Stimulated activated CD4-positive, alpha-beta T cell treated with anti-CD3 and anti-CD28 coated beads, Interleukin-2, amount 100 ng/mL, for 24 hours (primary cell): ENCODE measurements at places on chromosomes 5 and 9.

GRCh38 chr5:81363093-81363871 is 30.7 kb downstream of the ACOT12 start:
- no peak for DNase-seq

DNA sequence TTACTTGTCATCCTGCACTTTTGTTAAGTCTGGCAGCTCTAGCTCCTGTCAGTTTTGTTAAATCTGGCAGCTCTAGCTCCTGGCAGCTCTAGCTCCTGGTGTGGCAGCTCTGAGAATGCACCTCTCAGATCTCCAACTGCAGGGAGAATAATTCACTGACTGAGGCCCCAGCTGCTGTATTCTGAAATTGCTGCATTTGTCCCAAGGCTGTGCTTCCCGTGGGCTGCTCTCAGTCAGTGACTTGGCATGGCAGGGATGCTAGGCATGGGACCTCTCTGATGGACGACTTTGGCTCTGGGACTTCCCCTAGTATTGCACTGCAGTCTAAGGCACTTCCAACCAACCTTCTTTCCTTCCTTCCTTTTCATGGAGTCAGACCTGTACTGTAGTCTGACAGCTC is 475.7 kb downstream of the CCDC171 start:
- no peak for DNase-seq

GRCh38 chr9:128034821-128035652 is 32.1 kb downstream of the NAIF1 start:
- peak; percentile 57 for DNase-seq

DNA sequence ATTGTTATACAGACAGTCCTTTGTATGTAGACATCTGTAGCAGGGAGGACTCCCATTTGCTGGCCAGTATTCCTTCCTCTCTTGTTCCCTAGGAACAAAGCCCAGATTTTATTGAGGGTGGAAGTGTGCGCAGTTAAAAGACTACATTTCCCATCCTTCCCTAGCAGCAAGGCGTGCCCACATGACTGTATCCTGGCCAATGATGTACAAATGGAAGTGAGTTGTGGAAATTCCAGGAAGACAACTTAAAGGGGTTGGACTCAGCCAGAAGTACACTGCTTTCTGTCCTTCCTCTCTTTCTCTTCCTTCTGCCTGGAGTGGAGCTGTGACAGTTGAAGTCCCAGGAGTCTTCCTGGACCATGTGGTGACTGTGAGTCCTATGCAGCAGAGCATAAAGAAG is 89.0 kb downstream of the HRH2 start:
- DNase-seq = no peak

DNA sequence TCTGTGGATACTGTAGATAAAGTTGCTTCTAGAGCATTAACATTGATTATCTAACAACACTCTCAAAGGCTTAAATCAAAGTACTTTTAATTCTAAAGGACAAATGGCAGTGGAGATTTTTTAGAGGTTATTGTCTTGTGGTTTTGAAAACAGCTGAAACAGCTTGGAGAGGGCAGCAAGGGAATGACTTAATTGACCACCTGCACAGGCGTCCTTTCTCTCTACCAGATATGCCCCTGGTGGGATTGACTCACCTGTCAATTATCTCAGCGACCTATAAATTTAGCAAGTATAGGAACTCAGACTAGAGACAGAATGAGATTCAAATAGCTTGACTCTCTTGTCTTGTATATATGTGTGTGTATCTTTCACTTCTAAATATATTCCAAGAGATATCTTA is 13.5 kb downstream of the ARL14EPL start:
- DNase-seq = no peak

GRCh38 chr9:123399803-123400378 is 43.9 kb downstream of the CRB2 start:
- peak; percentile 33 for DNase-seq

- DNase-seq = no peak
Measured at GRCh38 chr9:83280790-83281189, 217.8 kb upstream of the RASEF start.

GRCh38 chr9:86632537-86632936 is 278.3 kb upstream of the TUT7 start:
- no peak for DNase-seq

DNA sequence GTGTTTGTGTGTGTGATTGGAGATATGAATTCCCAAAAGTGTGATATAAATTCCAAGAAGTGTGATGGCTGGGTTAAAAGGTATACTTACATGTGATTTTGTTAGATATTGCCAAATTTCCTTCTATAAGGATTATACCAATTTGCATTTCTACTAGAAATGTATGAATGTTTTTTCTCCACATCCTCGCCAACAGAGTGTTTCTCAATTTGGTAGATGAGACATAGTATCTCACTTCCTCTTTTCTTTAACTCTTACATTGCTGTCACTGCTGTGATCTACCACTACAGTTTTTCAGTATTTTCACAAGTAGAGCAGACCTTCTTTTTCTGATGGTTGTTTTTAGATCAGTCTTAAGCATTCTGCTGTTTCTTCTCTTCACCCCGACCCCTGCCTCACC is 111.3 kb downstream of the FER start:
- DNase-seq = no peak

DNA sequence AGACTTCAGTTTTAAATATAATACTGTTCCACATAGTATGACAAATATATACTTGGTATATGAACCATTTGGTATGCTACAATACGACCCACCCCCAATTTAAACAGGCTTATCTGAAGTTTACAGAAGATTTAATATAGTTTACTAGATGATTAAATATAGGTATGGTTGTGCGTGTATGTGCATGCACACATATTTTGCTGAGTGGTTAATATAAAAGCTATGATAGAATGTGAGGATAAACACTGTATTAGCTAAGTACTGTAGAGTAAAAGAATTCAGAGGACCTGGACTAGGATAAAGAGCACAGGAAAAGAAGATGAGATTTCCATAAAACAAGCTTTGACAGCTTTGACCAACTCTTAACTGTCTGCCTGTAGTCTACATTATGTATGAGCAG is 356.7 kb downstream of the PDE4D start:
- no peak for DNase-seq

DNA sequence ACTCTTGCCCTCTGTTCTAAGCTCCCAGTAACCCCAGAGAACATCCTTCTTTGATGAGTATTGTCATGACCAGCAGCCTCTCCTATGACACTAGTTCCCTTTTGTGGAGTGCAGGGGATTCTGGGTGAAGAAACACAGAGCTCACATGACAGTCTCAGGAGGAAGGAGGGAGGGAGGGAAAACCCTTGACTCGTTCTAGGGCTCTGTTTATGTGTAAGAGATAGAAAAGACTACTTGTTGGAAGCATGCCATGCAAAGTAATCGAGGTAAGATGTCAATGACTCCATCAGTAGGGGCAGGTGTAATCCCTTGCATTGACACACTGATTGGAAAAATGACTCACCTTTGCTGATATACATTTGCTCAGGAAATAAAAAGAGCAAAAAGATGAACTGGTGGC is 190.2 kb upstream of the ELL2 start:
- DNase-seq = no peak

GRCh38 chr5:102889033-102889432 is 133.9 kb downstream of the PAM start:
- DNase-seq = no peak

GRCh38 chr9:91991721-91992341 is 41.8 kb upstream of the ROR2 start:
- no peak for DNase-seq

DNA sequence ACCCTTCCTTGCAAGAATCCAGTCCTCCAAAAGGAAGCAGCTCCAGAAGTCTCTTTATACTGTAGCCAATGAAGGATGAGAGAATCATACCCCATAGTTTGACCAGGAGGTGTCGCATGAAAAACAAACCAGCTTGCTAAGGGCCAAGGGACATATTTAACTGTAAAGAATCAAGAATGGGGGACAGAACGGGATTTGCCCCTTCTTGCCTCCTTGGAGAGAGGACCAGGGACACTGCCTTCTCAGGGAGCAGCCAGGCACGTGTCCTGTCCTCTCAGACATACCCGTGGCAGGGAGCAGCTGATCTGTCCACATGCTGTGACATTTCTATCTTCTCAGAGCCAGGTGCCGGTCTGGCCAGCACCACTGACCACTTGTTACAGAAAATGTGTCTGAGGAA is 11.7 kb downstream of the PRUNE2 start:
- DNase-seq = no peak

GRCh38 chr5:55702598-55703345 is 9.4 kb downstream of the SLC38A9 start:
- no peak for DNase-seq

- no peak for DNase-seq
Measured at GRCh38 chr9:88971131-88971960, 19.9 kb upstream of the S1PR3 start.

- DNase-seq = no peak
Measured at GRCh38 chr9:136784249-136784996, 6.7 kb upstream of the TMEM141 start.

DNA sequence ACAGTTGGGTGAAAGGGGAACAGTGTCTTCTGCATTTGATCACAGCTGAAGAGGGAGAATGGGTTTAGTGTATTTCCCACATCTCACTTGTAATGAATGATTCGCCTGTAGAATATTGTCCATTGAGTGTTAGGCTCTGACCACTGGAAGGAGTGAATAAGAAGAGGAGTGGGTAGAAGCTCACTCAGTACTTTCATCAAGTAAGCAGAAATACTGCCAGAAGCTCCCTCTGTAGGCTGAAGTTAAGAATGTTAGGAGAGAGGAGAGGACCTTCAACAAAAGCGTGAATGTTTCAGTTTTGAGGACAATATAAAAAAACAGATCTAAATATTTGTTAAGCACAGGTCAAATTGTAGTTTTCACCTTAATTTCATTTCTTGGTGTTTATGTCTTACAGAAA is 27.5 kb downstream of the FSD1L start:
- DNase-seq = no peak

- no peak for DNase-seq
Measured at GRCh38 chr9:19442240-19442639, 33.4 kb downstream of the ACER2 start.

DNA sequence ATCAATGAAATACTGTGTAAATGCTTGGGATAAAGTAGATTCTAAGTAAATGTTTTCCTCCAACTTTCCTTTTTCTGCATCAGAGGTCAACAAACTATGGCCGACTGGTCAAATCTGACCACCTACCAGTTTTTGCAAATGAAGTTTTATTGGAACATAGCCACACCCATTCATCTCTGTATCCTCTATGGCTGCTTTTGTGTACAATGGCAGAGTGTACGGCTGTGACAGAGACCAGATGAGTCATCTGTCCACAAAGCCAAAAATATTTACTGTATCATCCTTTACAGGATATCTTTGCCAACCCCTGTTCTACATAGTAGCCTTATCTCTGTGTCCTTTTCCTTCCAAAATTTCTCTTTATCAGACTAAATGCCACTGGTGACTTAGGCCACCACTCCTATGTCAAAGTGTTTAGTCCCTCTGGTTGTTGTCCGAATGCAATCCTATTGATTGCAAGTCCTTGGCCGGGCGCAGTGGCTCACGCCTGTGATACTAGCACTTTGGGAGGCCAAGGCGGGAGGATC is 218.4 kb upstream of the KLF4 start:
- DNase-seq = no peak

GRCh38 chr9:113918697-113919350 is 42.7 kb downstream of the ZNF618 start:
- no peak for DNase-seq

DNA sequence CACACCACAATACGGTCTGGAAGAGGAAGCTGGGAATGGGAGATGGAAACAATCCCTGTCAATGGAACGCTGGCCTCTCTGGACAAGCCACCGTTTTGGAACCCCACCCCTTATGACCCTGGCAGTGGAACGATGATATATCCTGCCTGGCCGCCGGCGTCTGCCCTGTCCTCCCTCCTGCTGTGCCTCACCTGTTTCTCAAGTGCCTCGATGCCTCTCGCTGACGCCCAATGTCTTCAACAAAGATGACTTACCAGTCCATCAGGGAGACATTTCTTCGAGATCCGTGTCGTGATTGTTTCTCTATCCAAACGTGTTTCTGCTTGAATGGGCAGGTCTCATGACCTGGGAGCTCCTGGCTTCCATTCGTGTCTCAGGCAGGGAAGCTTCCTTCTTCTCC is 476.5 kb downstream of the SPATA31A7 start:
- DNase-seq = no peak

GRCh38 chr5:144162686-144163085 is 7.8 kb downstream of the YIPF5 start:
- no peak for DNase-seq

GRCh38 chr5:126098330-126099017 is 324.7 kb upstream of the GRAMD2B start:
- no peak for DNase-seq
